ENCODE measurements at places on chromosomes 3 and 15. TPM values are rescaled to one million over a fixed set of nuclear protein-coding genes. Genes with fewer than 3 reads are reported as not detected.

- no peak for DNase-seq
Observed at GRCh38 chr3:2993736-2994135, 116.4 kb downstream of the IL5RA start.

GRCh38 chr3:186214670-186215069 is 105.8 kb upstream of the ETV5 start:
- no peak for DNase-seq

- no peak for DNase-seq
Observed at GRCh38 chr3:34387826-34388564, 589.6 kb downstream of the PDCD6IP start.

- no peak for DNase-seq
Observed at GRCh38 chr3:194632809-194633348, 340 bp downstream of the TMEM44 start.

- no peak for DNase-seq
Observed at GRCh38 chr15:52415628-52416027, 113.1 kb downstream of the MYO5A start.

DNA sequence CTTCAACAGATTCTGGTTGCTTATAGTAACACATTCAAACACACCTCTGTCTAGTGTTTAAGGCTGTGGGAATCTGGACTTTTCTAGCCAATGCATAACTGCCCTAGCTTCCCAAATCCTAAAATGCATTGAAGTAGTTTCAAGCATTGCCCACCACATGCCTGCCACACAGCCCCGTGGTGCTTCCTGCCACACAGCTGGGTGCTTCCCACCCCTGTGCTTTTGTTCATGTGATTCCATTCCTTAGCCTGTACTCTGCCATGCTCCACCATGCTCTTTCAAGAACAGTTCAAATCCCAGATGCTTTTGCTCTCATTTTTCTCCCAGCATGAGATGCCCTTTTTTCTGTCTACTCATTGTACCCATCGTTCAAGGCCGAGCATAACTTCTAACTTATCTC is 2.3 kb upstream of the CMC1 start:
- DNase-seq = no peak

DNA sequence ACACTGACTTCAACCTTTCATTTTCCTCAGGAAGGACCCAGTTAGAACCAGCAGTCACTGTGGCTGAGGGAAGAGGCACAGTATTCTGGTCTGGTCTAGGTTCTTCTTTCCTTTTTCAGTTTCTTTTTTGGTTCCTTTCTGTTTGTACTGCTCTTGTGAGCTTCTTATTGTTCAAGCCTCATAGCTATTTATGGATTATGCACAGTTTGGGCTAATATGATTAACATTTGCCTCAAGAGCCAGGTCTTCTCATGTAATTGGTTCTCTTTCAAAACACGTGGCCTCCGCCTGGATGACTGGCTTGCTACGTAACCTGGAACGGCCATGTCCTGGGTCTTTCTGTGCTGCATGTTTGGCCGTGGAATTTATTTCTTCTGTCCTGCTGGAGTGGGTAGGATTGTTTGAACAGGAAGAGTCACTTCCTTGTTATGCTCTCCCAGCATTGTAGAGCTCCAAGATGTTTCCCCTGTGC is 43.3 kb downstream of the RBMS3 start:
- peak; percentile 69 for DNase-seq

DNA sequence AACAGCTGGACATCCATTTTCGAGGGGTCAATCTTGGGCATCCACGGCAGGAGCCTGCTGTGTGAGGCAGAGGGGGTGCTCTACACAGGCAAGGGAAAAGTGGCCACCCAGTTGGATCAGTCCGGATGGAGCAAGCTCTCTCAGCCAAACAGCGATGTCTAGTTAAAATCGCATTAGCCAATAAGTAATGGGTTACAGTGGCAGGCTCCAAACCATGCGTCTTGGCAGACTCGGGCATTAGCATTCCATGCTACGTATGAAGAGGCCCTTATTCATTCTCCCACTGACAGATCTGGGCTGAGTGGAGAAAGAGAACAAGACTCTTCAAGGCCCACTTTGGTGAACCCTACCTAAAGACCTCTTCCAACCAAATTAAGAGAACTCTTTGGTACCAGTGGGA is 49.3 kb downstream of the CCNB2 start:
- no peak for DNase-seq

The CCR9 gene
- not detected for total RNA-seq

The CPB1 gene
- not detected for total RNA-seq

The SOX14 gene
- not detected for total RNA-seq

The SLC12A1 gene
- total RNA-seq = not detected

The ALPK3 gene
- 319 TPM for total RNA-seq

Data from gastrocnemius medialis (tissue), 4 donors.